ENCODE measurements at places on chromosomes 16 and 17. TPM values are rescaled to one million over a fixed set of nuclear protein-coding genes. Genes with fewer than 3 reads are reported as not detected.
A peak's percentile ranks its signal among the peaks of the same experiment; 100 is the strongest.

DNA sequence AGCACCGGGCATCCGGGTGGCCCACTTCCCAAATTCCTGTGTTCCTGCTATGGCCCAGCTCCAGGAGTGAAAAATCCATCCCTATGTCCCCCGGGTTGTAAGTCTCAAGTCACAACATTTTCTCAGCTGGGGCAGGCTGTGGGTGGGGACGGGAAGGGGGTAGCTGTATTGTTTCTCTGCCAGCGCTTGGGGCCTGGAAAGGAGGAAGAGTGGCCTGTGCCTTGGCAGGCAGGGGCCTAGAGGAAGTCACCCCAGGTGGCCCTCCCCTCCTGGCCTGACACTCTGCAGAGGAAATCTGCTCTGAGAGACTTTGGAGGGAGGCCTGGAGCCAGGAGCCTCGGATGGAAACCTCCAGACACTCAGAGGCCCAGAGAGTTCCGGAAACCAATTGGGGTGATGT is 10.6 kb upstream of the SCN4A start:
- H3K36me3 ChIP-seq = peaks cover 7% of the 10 kb centered on the region
- H3K27ac ChIP-seq = no peak overlapping the region
- DNase-seq = no peak
- peaks cover 4% of the 10 kb centered on the region for H3K27me3 ChIP-seq
- H3K4me3 ChIP-seq = no peak overlapping the region

DNA sequence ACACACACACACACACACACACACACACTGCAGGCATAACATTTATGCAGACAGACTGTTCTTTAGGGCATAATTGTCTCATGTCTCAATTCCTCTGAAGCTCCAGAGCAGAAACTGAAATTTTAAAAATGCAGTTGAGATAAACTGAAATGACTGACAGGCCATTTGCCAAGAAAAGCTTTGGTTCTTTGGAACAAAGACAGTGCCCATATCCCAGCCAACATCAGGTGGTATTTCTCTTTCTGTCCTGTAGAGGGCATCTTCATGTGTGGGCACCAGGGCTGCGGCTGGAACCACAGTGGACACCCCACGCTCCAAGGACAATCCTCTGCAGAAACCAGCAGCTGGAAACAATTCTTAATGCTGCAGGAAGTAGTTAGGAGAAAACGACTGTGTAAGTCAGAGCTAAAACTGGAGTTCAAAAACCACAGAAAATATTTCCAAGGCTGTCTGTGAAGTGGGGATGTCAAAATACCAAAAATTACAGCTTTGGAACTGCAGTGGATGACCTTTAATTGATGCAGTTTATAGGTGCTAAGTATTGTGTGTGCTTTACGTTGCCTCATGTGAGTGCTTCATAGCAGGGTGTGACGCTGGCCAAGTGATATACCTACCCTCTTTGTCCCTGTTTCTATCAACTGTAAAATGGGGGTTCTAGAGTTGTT is 10.6 kb upstream of the MEFV start:
- H3K27me3 ChIP-seq = no peaks in the 10 kb centered on the region
- H3K4me1 ChIP-seq = peaks cover 20% of the 10 kb centered on the region
- peaks cover 23% of the 10 kb centered on the region for H3K36me3 ChIP-seq

- H3K4me3 ChIP-seq = no peak overlapping the region
- no peak for DNase-seq
- peaks cover 22% of the 10 kb centered on the region for H3K4me1 ChIP-seq
- no peaks in the 10 kb centered on the region for H3K27me3 ChIP-seq
- H3K36me3 ChIP-seq = peaks cover 14% of the 10 kb centered on the region
Measured at GRCh38 chr16:70473446-70474319, 19.3 kb downstream of the FCSK start.

GRCh38 chr17:81153340-81153803 is 11.9 kb upstream of the PVALEF start:
- no peaks in the 10 kb centered on the region for H3K36me3 ChIP-seq
- peaks cover 6% of the 10 kb centered on the region for H3K27me3 ChIP-seq
- no peak overlapping the region for H3K4me3 ChIP-seq
- no peaks in the 10 kb centered on the region for H3K4me1 ChIP-seq
- no peak for DNase-seq

DNA sequence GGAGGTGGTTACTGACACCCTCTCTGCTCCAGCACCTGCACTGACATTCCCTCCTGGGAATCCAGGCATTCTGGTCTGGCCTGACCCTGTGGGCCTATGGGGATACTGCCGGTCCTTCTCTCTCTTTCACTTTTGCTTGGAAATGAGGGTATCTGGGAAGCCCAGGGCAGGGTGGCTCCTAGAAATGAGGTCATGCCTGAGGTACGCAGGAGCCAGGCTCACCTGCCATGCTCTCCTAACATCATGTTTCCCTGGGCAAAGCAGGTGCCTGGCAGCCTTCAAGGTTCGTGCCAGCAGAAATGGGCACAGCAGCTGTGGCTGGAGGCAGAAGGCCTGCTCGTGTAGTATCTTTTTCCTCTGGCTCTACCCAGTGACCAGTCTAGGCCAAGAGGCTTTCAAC is 3.3 kb downstream of the ITGA3 start:
- no peak overlapping the region for H3K27ac ChIP-seq
- H3K4me3 ChIP-seq = no peak overlapping the region
- H3K27me3 ChIP-seq = no peaks in the 10 kb centered on the region
- DNase-seq = no peak

DNA sequence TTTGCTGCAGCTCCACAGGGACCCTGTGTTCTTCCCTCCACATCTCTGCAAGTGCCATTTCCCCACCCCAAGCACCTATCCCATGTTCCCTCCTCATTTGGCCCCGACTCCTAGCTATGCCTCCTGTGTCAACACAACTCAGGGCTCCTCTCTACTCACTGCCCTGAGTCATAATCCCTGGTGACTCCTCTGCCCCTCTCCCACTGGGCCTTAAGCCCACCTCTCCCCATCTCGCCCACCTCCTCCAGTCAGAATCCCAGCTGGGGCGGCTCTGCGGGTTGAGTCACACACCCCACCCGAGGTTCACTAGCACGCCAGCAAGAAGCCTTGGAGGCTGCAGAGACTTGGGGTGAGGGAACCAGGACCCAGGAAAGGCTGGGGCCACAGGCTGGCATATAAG is 346.2 kb downstream of the FOXL1 start:
- peaks cover 29% of the 10 kb centered on the region for H3K27me3 ChIP-seq
- DNase-seq = no peak
- no peaks in the 10 kb centered on the region for H3K4me1 ChIP-seq
- no peak overlapping the region for H3K4me3 ChIP-seq
- H3K36me3 ChIP-seq = no peaks in the 10 kb centered on the region

- DNase-seq = peak; percentile 26
- H3K27ac ChIP-seq = peak overlapping the region; percentile 40
- peaks cover 61% of the 10 kb centered on the region for H3K4me1 ChIP-seq
- peak overlapping the region; percentile 91 for H3K4me3 ChIP-seq
- peaks cover 9% of the 10 kb centered on the region for H3K27me3 ChIP-seq
Measured at GRCh38 chr17:35345926-35346771, 27.3 kb downstream of the SLFN11 start.

DNA sequence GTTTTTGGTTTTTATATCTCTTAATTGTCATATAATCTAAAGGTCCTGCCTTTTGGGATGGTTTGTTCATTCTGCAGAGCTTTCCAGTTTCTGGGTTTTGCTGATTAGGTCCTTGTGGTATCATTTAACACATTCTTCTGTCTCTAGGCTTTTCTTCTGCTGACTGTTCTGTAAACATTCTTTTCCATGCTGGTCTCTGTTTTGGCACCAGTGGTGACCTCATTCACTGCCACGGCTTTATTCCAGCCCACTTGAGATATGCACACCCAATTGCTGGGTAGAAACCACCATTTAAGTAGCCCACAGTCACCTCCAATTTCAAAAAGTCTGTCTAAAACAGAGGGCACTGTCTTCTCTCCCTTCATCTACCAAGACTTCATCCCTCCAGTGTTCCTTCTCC is 31.1 kb upstream of the COX10 start:
- H3K36me3 ChIP-seq = peaks cover 40% of the 10 kb centered on the region
- H3K27me3 ChIP-seq = no peaks in the 10 kb centered on the region
- no peak overlapping the region for H3K4me3 ChIP-seq
- no peak for DNase-seq

DNA sequence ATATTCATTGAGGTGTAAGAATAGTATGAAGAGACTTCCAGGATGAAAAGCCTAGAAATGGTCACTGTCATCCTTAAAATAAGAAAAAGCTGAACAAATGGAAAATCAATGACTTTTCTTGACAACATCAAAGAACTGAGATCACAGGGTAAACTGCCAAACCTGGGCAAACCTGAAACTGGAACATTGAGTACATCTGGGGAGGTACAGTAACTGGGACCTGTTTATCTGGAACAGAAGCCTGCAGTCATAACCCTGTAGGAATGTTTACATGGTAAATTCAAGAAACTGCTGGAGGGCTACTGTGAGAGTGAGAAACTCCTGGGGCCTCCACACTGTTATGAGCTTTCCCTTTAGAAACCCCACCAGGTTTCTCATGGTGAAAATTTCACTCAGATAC is 130.1 kb upstream of the PIRT start:
- H3K36me3 ChIP-seq = no peaks in the 10 kb centered on the region
- peaks cover 2% of the 10 kb centered on the region for H3K27me3 ChIP-seq
- no peak overlapping the region for H3K4me3 ChIP-seq
- DNase-seq = no peak

DNA sequence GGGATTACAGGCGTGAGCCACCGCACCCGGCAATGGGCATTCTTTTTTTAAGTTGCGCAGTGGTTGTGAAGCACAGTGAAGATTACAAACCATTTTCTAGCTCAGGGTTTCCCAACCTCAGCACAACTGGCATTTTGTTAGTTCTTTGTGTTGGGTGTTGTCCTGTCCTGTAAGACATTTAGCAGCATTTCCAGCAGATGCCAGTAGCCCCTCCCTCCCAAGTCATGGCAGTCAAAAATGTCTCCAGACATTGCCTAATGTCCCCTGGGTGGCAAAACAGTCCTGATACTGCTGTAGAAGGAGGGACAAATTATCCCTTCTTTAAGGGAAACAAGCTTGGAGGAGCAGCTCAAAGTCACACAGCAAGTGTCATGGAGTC is 15.6 kb downstream of the PLK1 start:
- H3K4me3 ChIP-seq = peak overlapping the region; percentile 24
- H3K4me1 ChIP-seq = no peaks in the 10 kb centered on the region
- no peak for DNase-seq
- peaks cover 14% of the 10 kb centered on the region for H3K36me3 ChIP-seq

GRCh38 chr16:979859-980594 is 1.5 kb upstream of the SOX8 start:
- H3K36me3 ChIP-seq = no peaks in the 10 kb centered on the region
- no peak overlapping the region for H3K27ac ChIP-seq
- H3K27me3 ChIP-seq = peaks cover 9% of the 10 kb centered on the region

- no peak for DNase-seq
- no peak overlapping the region for H3K27ac ChIP-seq
- no peak overlapping the region for H3K4me3 ChIP-seq
- H3K27me3 ChIP-seq = no peaks in the 10 kb centered on the region
- no peaks in the 10 kb centered on the region for H3K36me3 ChIP-seq
Measured at GRCh38 chr16:4373909-4374742, 2.5 kb downstream of the VASN start.

DNA sequence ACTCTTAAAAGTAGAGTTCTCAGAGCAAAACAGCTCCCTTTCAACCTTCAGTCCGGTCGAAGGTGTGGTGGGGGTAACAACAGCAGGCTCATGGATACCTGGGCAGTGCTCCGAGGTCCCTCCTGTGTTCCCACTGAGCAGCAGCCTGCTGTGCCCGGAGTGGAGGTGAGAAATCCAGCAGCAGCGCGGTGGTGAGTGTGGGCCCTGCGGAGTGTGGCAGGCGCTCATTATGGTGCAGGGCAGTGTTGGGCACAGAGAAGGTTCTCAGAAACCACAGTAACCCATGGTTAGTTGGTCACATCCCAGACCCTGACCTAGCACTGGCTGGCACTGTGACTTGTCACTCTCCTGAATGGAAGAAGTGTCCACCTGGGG is 5.0 kb upstream of the P4HB start:
- H3K27me3 ChIP-seq = peaks cover 3% of the 10 kb centered on the region
- no peak overlapping the region for H3K4me3 ChIP-seq
- DNase-seq = no peak
- H3K27ac ChIP-seq = no peak overlapping the region
- H3K4me1 ChIP-seq = peaks cover 25% of the 10 kb centered on the region

GRCh38 chr17:81686614-81687013 is 2.8 kb downstream of the HGS start:
- H3K27ac ChIP-seq = no peak overlapping the region
- H3K36me3 ChIP-seq = peaks cover 35% of the 10 kb centered on the region
- no peak overlapping the region for H3K4me3 ChIP-seq
- no peak for DNase-seq

DNA sequence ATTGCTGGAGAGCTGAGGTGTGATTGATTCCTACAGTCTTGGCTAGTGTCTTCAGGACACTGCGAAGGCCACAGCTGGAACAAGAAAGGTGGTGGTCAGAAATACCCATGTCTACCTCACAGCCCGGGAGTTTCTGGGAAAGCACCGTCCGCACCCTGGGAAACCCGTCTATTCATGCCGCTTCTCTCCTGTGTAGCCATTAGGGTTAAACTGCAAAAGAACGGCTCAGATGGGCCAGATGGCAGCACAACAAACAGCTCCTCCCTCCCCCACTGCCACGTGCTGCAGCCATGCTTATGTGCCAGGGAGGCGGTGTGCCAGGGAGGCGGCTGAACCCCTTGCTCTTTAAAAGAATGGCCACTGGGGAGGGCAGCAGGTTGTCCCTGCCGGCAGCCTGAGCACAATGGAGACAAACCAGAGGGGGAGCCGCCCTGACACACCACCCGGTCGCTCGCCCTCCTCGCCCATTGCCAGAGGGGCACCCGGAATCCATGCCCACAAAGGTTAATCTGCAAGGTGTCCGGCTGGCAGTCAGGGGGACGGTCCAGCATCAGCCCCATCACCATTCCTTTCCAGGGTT is 65.2 kb downstream of the CYTH1 start:
- no peaks in the 10 kb centered on the region for H3K27me3 ChIP-seq
- no peak overlapping the region for H3K4me3 ChIP-seq
- no peak for DNase-seq
- H3K4me1 ChIP-seq = peaks cover 66% of the 10 kb centered on the region

DNA sequence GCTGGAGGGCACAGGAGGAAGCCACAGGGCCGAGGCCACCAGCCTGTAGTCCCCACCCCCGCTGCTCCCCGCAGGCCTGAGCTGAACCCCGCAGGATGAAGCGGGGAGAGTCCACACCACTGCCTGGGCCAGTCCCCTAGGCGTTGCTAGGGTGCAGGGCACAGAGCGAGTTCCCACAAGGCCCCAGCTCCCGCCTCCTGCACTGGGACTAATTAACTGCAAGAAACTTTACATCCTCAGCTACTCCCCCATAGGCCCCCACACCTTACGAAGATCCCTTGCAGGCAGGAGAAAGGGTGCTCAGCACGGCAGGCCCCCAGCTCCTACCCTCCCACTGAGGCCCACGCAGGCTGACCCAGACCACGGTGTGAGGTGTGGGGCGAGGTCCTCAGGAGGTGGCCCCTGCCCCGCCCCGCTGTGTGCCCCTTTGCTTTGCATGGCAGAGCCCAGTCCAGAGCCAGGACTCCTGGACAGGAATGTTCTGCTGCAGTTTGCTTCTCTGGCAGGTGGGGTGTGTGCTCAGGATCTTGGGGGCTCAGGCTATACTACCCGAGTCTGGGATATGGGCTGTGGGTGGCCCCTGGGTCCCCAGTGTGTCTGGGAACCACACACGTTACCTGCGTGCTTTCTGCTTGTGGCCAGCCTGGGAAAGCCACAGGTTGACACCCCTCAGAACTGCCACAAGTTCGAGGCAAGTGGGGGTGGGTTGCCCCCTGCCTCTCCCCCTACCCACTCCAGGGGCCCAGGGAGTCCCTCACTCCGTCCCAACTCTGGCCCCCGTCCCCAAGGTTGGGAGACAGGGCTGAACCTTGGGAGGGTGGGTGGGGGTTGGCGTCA is 1.2 kb downstream of the GNG13 start:
- H3K36me3 ChIP-seq = peaks cover 2% of the 10 kb centered on the region
- no peak overlapping the region for H3K4me3 ChIP-seq
- H3K4me1 ChIP-seq = no peaks in the 10 kb centered on the region
- H3K27ac ChIP-seq = no peak overlapping the region

Gene SULT1A4
- total RNA-seq = 2.7 TPM

Gene GAST
- total RNA-seq = not detected

Gene MT4
- not detected for total RNA-seq

Gene EVPLL
- not detected for total RNA-seq
